ENCODE measurements at places on chromosomes 2 and 18.

GRCh38 chr2:47249157-47249900 lies 94.2 kb upstream of the STPG4 start:
- DNase-seq = no peak

DNA sequence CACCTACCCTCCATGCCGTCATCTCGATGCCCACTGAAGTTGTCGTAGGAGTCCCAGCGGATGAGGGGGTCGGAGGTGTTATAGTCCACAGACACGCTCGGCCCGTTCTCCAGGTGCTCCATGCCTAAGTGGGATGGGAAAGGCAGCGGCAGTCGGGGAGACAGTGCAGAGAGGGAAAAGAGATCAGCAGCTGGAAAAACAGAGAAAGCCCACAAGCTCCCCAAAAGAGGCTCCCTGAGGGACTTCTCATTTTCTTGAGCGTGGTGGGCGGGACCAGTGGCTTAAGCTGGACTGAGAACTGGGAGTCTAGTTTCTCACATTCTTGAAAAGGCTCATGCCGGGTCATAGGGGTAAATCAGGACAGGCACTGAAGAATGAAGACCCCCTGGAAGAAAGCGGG lies 121.9 kb downstream of the TNS1 start:
- DNase-seq = no peak

DNA sequence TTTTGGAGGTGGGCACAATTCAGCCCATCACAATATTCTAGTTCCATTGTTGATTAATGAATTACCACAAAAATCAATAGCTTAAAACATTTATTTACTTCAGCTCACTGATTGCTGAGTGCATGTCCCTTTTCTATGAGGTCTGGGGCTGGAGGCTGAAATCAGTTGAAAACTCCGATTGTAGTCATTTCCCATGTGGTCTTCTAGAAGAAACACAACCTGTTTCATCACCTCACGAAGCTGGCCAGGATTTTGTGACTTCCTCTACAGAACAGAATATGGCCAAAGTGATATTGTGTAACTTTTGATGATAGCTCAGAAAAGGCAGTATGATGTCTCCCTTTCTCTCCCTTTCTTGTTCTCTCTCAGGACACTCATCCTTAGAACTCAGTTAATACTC lies 44.1 kb upstream of the CYRIA start:
- DNase-seq = no peak

DNA sequence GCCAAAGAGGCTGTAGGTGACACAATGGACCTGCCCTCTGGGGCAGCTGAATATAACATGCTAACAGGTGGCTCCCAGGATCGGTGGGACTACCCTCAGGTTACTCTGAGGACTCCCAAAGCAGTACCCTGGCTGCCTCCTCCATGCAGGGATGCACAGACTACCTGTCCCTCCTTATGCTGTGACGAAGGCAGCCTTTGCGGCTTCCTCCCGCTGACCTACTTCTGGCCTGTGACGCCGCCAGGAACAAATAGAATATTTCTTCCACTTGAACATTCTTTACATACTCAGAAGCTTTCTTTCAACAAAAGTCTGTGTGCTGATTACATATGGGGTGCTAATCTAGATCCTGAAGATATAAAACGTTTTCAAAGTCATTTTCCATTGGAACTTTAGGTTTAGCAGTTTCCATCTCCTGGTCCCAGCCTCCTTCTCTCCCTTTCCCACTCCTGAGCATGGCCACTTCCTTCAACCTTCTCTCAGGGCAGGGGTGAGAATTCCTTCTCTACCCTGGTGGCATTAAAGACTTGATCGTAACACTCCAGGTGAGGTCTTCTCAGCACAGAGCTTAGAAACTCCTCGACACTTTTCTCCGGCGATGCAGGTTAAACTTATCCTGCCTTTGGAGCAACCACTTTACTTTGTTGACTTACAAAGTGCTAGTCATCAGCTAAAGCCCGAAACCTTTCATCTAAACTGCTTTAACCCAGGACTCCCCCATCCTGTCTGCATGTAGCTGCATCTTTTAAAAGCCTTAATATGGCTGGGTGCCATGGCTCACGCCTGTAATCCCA lies 58.9 kb upstream of the STK17B start:
- DNase-seq = no peak

GRCh38 chr18:57287766-57288165 lies 64.6 kb upstream of the ST8SIA3 start:
- no peak for DNase-seq

GRCh38 chr2:24016376-24016761 lies 6.5 kb downstream of the MFSD2B start:
- peak; percentile 52 for DNase-seq

DNA sequence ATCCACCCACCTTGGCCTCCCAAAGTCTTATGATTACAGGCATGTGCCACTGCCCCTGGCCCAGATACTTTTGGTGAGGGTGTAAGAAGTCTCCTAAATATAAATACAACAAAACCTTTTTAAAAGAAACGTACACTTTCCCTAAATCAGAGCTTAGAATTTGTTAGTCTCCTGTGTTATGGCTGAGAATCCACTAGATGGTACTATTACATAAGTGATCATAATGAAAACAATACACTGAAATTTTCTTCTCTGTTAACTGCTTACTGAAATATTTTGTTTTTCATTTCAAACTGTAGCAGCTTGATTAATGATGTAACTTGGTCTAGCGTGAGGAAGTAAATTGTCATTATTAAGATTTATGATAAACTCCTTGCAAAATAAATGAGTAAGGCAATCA lies 74.8 kb upstream of the FAM98A start:
- peak; percentile 18 for DNase-seq

DNA sequence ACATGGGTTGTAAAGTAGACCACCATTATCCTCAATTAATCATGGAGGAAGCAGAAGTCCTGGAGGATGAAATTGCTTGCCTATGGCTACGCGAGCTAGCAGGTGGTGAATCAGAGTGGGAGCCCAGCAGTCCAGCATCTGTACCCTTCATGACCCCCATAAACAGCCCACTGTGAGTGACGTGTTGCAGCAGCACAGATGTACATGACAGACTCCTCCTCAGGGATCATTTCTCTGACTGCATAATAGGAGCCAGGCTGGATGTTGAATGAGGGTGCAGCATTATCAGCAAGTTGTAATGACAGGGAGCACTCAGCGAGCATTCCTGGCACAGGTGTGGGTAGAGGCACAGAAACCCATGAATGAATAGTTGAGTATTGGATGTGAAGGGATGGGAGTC lies 339.3 kb downstream of the MYCN start:
- DNase-seq = no peak

GRCh38 chr2:74381751-74382150 lies 1.6 kb upstream of the DCTN1 start:
- DNase-seq = no peak

GRCh38 chr2:160432633-160433032 lies 61.0 kb downstream of the RBMS1 start:
- peak; percentile 83 for DNase-seq

DNA sequence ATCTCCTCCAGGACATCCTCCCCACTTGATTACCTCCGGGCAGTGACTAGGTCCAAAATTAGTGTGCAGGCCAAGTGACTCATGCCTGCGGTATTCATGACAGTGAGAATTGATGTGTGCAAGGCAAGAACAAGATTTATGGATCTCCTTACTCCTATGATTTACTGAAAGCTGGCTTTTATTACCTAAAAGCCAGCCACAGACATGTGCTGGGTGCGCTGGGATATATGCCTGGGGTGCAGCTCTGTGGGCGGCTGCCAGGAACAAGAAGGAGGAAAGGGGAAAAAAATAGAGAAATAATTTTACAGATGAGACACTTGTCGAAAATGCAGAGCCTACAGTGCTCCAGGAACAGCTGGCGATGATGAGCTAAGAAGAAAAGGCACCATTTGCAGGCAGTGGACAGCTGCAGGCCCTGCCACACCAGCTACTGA lies 359.3 kb downstream of the CMPK2 start:
- peak; percentile 93 for DNase-seq

GRCh38 chr2:191061381-191061980 lies 47.5 kb upstream of the STAT1 start:
- DNase-seq = no peak

GRCh38 chr2:196750977-196751631 lies 48.4 kb downstream of the GTF3C3 start:
- peak; percentile 65 for DNase-seq

GRCh38 chr2:232330068-232330999 lies 48.2 kb upstream of the ALPP start:
- DNase-seq = no peak

- no peak for DNase-seq
These were observed 240.3 kb upstream of the CELF4 start for GRCh38 chr18:37805773-37806404.

GRCh38 chr2:39174022-39174421 lies 53.2 kb upstream of the SOS1 start:
- DNase-seq = no peak

- DNase-seq = peak; percentile 72
These were observed 12.9 kb downstream of the IER3IP1 start for GRCh38 chr18:47163241-47163640.

DNA sequence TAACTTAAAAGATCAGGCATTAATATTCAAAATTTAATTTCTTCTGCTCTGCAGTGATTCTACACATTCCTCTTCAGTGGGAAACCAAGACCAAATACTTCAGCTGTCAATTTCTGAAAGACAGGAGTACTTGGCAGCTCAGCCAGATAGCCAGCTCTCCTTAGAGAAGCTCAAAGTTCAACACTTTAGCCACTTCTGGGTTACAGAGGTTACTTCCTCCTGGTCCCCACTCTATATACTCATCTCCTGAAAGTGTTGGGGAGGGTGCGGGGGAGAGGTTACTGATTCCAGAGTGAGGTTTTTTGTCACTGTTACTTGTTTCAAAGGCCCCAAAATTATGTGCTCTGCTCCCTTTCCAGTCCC lies 4.1 kb downstream of the CYTIP start:
- no peak for DNase-seq

DNA sequence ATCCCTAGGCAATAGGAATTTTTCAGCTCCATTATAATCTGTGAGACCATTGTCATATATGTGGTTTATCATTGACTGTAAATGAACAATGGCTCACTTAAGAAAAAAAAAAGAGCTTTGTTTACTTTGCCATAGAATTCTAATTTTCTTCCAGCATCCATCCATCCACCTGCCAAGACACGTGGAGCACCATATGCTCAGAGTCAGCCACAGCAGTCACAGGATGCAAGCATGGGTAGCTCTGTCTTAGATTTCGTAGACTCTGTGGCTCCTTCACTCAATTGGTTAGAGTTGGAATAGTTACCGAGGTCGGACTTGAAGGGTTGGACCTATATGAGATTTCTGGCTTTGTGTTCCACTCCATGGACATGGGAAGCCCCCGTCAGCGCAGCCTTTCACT lies 75.6 kb downstream of the COA5 start:
- no peak for DNase-seq

DNA sequence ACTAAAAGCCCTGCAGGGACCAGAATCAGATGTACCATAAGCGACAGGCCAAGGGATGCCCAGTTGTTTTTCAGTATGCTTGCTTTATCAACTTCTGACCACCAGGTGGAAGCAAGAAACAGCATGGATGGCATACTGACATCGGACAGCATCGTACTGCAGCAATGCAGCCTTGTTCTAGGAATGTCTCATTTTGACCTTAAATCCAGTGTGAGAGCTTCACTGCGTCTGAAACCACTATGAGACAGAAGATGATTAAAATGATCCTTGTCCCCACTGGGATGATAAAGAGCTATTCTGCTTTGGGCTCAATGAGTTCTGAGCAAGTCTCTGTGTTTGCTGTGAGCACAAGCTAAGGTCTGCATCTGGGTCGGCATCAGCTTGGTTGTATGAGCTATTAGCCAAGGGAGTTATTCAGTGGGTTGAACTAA lies 54.3 kb downstream of the CDK15 start:
- DNase-seq = peak; percentile 77

- peak; percentile 13 for DNase-seq
These were observed 163.2 kb upstream of the CYRIA start for GRCh38 chr2:16828828-16829160.

DNA sequence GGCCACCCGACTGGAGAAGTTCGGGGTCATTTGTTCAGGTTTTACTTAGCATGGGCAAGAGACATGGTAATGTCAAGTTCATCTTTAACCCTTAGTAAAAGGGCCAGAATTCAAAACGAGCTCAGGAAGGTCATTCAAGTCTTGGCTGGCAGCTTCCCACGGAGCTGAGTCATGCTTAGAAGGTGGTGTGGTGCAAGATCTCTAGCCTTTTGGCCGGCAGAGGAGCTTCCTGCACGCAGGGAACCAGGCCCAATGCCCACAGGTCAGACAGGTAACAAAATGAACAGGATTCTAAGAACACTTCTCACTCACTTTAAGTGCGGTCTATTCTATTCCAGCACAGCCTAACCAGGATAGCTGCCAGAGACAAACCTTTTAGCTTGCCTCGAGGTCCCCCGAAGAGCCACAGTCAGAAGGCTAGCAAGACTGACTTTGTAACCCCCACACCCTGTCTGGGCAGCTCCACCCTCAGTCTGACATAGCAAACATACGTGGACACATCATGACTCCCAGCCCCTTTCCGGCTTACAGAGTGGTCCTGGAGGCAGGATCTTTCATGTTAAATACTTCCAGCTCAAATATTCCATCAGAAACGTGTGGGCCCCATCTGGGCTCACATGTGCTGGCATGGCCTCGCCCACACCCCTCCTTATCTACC lies 292.7 kb downstream of the BCL11A start:
- DNase-seq = peak; percentile 96

DNA sequence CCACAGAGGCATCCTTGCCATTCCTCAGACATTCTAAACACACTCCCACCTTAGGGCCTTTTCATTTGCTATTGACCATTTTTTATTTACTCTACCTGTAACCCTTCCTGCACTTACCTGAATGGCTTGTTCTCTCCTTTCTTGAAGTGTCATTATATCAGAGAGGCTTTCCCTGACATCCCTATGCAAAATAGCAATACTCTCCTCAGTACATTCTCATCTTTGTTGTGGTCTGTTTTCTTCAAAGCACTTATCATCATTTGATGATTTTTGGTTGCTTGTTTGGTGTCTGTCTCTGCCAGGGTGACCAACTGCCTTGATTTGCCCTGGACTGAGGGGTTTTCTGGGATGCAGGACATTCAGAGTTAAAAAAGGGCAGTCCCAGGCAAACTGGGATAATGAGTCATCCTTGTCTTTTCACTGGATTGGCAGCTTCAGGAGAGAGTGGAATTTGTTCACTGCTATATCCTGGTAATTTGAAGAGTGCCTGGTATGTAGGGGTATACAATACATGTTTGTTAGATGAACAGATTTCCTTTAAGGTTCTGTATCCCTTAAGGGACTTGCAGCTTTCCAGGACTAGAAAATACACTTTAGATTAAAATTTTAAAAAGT lies 102.4 kb downstream of the BABAM2 start:
- DNase-seq = peak; percentile 77

GRCh38 chr18:45155526-45155925 lies 459.8 kb upstream of the SLC14A2 start:
- peak; percentile 31 for DNase-seq
